Progenitor cell of endocrine pancreas (in vitro differentiated cells): ENCODE measurements at places on chromosomes 3 and 15.

DNA sequence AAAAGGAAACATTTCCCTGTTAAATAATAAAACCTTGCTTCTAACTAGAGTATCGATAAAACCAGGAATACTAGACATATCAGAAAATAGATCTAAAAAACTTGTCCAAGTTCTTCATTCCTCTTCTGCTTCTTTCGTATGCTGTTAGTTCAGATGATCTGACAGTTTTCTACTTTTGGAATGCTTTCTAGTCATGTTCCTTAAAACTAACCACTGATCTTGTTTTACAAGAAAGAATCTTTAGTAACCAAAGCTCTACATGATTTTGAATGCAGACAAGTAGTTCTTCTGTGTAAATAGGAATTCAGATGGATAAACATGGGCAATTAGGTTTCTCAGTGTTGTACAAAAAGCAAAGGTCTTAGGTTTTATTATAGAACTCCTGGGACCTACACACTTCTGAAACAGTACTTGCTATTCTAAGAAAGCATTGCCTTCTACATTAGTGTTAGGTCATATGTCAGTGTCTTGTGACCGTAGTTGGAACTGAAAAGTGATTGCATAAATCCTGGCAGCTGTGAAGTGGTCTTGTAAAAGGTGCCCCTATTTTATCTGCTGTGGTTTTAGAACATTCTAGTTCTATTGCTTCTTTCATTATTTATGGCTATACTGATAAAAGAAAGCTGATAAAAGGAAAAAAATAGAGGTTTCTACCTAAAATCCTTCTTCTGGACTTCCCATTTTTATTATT, 40.7 kb downstream of the SNRK start:
- H3K4me3 ChIP-seq: no peak overlapping the region
- no peak overlapping the region for H3K27ac ChIP-seq
- H3K36me3 ChIP-seq: peaks cover 8% of the 10 kb centered on the region

- H3K36me3 ChIP-seq: peaks cover 7% of the 10 kb centered on the region
- no peak for DNase-seq
- H3K4me1 ChIP-seq: peaks cover 13% of the 10 kb centered on the region
- no peaks in the 10 kb centered on the region for H3K27me3 ChIP-seq
Observed at GRCh38 chr3:170330366-170330765, 27.1 kb upstream of the SKIL start.

DNA sequence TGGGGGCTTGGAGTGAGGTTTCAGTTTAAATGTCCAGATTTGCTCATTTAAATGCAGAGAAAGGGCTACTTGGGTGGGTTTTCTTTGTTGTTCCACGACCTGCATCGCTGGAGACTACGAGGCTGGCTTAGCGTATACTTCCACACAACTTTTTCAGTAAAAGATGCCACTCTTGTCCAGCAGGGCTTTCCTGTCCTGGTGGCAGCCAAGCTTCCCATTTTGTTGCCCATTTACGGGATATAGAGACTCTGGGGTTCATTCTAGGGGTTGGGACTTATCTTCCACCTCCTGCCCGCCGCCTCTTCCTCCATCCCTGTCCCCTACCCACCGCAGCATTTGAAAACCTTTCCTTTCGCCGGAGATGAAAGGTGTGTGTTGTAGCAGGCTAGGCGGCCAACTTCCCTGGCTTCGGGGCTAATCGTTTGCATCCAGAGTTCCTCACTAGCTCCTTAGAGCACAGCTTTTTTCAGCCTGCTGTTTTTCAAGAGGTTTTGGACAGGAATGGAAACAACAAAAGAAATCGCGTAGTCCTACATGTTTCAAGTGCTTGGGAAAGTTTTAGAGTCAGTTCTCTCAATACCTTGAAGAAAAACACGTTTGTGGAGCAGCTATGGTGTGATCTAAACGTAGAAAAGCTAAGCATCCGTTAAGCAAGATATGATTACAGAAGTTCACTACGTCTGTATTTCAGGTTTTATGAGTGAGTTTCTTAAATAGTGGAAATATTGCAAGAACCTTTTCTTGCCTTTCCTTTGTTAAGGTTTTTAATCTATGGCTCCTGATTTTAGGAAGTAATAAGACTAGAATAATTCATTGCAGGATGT, 843 bp downstream of the CHRNA5 start:
- no peaks in the 10 kb centered on the region for H3K36me3 ChIP-seq
- peak overlapping the region; percentile 87 for H3K27ac ChIP-seq
- H3K4me1 ChIP-seq: peaks cover 6% of the 10 kb centered on the region
- peak overlapping the region; percentile 84 for H3K4me3 ChIP-seq

GRCh38 chr15:61755467-61755866, 304.8 kb downstream of the VPS13C start:
- DNase-seq: no peak
- H3K27me3 ChIP-seq: no peaks in the 10 kb centered on the region
- H3K36me3 ChIP-seq: no peaks in the 10 kb centered on the region
- no peaks in the 10 kb centered on the region for H3K4me1 ChIP-seq
- H3K27ac ChIP-seq: no peak overlapping the region

GRCh38 chr3:179871782-179872181, 165.0 kb downstream of the PEX5L start:
- no peaks in the 10 kb centered on the region for H3K36me3 ChIP-seq
- H3K4me3 ChIP-seq: no peak overlapping the region
- H3K27ac ChIP-seq: no peak overlapping the region
- no peak for DNase-seq
- peaks cover 5% of the 10 kb centered on the region for H3K4me1 ChIP-seq
- H3K27me3 ChIP-seq: no peaks in the 10 kb centered on the region

- no peak overlapping the region for H3K27ac ChIP-seq
- peaks cover 10% of the 10 kb centered on the region for H3K4me1 ChIP-seq
- DNase-seq: no peak
- H3K27me3 ChIP-seq: peaks cover 5% of the 10 kb centered on the region
Observed at GRCh38 chr3:189094539-189094938, 77.2 kb upstream of the TPRG1 start.
